Muscle of back (tissue), 13 donors: ENCODE measurements at places on chromosomes 11 and 22. TPM values are rescaled to one million over a fixed set of nuclear protein-coding genes. Genes with fewer than 3 reads are reported as not detected.

DNA sequence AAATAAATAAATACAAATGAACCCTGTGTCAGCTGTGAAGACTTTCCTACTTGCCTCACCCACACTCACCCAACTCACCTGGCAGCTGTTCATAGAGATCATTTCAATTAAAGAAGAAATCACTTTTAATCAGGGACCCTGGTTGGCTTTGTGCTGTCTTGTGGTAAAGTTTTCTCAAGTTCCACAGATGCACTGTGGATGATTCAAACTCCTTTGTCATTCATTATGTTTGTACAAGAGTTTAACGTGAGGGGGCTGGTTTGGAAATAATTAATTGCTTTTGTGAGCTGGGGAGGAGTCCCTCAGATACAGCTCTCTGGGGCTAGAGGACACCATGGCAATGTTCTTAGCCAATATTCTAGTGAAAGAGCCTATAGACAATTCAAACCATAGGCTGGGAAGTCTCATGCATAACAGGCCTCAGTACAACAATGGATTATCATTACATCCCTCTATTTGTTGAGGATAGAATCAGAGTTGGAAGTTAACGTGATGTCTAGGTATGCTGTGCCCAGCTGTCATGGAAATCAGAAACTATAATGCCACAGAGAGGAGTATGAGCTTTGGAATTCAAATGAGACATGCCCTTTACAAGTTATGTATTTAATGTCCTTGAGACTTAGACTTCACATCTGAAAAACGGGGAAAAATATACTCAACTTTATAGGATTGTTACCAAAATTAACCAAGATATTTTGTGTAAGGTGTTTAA is 698.5 kb downstream of the KCNA4 start:
- DNase-seq = no peak

GRCh38 chr11:13644997-13645687 is 23.3 kb upstream of the FAR1 start:
- DNase-seq = no peak

DNA sequence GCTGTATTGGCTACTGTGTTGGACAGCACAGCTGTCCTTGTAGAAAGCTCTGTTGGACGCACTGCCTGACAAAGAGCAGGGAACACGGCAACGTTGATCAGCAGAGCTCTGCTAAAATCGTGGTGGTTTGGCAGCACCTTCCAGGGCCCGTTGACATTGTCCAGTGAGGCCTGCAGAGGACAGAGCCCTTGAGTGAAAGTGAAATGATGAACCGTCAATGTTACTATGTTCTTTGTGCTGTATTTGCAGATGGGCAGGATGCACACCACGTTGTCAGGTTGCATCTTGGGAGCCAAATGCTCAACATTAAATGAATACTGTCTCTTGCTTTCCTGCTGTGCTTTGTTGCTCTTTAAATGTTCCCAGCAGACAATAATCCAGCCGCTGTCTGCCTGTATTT is 69.7 kb downstream of the NELL1 start:
- no peak for DNase-seq

GRCh38 chr11:42947405-42947804 is 364.4 kb upstream of the API5 start:
- DNase-seq = no peak

Gene OMP
- polyA plus RNA-seq = not detected

Gene SLC6A5
- not detected for polyA plus RNA-seq

Gene HBE1
- 6.6 TPM for polyA plus RNA-seq

Gene RASGRP2
- 38.4 TPM for polyA plus RNA-seq

Gene OR51B5
- polyA plus RNA-seq = not detected

Gene KRTAP5-1
- polyA plus RNA-seq = 1.3 TPM

Gene UBQLNL
- polyA plus RNA-seq = 0.53 TPM
